Ureter (tissue), 1 donor: ENCODE measurements at places on chromosomes 6 and 20.

DNA sequence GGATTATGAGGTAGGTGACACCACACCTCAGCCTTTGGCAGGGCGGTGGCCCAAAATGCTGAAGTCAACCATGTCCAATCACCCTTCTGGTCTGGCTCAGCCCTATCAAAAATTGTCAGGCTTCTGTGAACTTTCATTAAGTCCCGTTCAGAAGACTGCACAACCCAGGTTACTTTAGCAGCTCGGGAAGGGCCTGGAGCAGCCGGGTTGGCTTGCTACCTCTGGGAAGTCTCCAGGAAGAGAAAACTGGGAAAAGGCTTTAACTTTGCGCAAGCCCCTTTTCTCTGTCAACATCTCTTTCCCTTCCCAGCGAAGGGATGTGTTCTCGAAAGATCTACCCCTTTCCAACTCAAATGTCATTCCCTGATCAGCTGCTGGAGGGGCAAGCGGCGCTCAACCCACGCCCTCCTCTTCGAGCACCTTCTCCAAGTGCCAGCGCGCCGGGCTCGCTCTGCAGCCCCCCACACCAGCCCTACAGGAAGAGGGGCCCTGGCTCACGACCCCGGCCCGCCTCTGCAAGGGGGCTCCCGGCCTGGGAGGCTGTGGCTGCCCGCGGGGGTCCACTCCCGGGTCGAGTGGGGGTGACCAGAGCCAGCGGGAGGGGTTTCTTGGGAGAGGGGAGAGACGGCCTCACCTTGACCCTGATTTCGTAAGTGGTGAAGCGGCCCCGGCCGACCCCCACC, 573 bp downstream of the SNX3 start:
- DNase-seq: no peak

GRCh38 chr6:133099573-133099972, 141.6 kb upstream of the EYA4 start:
- DNase-seq: no peak

GRCh38 chr6:53504512-53504911, 40.4 kb downstream of the GCLC start:
- no peak for DNase-seq

DNA sequence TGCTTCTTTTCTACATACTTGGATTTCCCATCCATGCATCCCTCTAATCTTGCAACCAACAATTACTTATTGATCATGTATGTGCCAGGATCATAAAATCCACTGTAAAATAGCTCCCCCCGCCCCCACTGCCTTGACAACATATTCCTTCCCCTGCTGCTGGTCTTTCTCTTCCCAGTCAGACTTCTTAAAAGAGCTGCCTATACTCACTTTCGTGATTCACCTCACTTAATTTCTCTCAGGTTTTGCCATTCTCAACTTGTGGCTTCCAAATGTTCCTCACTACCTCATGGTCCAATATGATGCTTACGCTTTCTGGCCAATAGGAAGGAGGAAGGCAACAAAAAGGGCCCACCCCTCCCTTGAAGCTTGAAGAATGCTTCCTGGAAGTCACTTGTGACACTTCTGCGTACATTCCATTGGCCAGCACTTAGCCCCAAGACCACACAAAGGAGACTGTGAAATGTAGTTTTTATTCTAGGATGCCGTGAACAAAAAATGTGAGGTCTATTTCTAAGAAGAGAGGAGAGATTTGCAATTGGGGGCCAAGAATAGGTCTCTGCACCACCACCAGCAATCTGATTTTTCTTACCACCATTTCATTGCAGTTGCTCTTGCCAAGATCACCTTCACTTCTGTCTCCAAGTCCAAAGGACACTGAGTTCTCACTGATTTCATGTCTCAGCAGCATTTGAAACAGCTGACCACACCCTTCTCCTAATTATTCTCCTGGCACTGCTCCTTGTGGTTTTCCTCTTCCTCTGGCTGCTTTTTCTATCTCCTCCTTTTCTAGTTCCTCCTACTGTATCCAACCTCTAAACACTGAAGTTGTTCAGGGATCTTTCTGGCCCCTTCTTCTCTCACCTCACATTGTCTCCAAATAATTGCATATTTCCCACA, 30.8 kb downstream of the CD164 start:
- no peak for DNase-seq

DNA sequence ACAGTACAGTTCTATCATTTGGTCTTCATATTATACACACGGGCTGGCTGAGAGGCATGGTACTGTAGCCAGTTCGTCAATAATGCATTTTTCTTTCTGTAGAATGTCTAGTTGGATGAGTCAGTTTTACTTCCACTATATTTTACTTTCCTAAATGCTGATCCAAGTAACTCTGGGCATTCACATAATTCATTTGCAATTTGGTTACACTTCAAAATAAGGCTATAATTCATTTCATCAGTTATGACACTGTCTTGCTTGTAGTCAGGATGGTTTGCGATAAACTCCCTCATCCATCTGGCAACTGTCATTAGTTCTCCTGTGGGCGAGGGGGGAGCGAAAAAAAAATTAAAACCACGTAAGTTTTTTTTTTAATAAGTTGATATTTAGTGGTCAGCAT, 46.3 kb downstream of the GCLC start:
- DNase-seq: no peak

DNA sequence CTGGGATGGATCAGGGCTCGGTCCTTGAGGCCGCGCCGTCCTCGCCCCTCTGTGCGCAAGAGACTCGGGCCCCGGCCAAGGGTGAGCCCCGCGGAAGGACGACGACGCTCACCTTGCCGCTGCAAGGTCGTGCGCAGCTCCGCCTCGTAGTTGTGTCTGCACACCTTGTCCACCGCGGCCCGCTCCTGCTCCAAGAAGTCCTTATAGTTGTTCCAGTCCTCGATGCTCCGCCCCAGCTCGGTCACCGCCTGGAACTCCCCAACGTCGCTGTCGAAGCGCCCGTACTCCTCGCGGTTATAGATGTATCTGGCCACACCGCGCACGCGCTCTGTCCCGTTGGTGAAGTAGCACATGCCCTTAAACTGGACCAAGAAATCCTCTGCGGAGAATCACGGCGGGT, 1.8 kb downstream of the HLA-DQB2 start:
- DNase-seq: no peak

GRCh38 chr20:32010101-32010500, at the start of gene CCM2L:
Gene CCM2L, plus strand, starts transcription at chr20:32010438. Its CDS starts 17 bp downstream, at chr20:32010455.
- no peak for DNase-seq

DNA sequence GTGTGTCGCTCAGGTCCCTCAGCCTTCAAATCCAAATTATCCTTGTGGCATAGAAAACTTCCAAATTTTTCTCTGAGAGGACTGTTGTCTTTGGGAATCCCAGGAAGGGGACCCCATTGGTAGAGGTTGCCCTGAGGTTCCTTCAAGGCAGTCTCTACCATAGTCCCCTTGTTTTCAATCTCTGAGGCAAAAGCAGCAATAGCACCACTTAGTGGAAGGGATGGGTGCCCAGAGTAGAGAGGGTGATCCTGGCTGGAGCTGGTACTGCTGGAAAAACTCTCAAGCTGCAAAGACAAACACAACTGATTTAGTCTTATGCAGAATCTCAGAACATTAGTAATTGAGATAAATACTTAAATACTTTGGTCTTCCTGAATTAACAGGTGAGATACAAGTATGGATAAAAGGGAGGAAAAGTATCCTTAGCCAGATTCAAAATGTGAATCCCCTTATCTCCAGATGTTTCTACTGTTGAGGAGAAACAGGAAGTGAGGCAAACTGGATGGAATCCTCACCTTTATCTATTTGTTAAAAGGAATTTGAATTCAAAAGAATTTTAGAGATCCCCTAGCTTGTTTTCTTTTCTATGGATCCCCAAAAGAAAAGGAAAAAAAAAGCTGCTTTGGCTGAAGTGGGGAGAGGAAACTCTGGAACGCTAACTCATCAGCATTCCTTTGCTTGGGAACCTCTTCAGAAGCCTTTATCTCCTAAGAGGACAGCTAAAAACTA, 13.4 kb downstream of the ZNF318 start:
- DNase-seq: no peak

DNA sequence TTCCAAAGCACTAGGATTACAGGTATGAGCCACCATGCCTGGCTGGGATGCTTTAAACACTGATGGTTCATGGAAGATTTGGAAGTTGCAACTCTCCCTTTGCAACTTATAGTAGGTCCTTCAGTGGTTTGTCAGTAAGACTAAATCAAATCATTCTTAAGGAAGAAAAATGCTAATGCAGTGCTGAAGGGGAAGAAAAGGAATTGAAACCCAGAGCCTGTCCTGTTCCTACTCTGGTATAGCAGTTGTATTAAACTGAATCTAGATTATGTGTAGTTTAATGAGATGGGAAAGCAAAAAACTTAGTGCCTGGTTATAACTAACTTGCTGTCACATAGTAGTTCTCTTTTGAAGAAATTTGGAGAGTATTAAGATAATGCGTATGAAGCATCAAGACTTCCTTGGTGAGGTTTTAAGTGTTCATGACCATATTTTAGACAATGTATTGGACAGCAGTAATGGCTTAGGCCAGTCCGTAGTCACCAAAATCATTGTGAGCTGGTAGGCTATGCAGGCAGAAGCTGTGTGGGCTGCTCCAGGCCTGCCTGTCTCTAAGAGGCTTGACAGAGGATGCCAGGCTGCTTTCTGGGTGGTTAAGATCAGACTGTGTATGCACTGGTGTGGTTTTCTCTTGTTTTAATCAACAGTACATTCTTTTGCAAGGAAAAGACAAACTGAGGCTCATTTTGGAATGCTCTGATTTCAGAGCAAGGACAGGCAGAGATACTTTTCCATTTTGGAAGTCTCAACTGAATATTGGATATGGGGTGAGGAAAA, 14.0 kb downstream of the PAQR8 start:
- no peak for DNase-seq

- no peak for DNase-seq
These were observed 36.8 kb downstream of the STK35 start for GRCh38 chr20:2138396-2138795.

GRCh38 chr6:19796452-19796851, 40.7 kb upstream of the ID4 start:
- DNase-seq: no peak

DNA sequence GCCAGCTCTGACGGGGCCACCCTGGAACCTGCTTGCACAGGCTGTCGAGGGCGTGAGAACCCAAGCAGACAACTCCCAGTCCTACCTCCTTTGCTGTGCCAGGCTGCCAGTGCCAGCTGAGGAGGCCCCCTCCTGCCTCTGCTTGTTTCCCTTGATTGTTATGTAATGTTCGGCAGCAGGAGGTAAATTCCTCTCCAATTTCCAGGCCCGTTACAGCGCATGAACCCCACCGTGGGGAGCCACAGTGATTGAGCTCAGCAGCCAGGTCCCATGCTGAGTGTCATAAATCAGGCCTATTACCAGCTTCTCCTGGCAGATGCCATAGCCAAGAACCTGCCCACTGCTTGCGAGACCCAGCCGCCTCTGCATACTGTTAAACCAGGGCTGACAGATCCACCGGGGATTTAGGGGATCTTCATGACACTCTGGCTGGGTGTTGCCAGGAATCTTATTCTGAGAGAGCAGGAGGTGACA, 320.5 kb downstream of the DHX35 start:
- no peak for DNase-seq
